ENCODE measurements at places on chromosomes 12 and 14. TPM values are rescaled to one million over a fixed set of nuclear protein-coding genes. Genes with fewer than 3 reads are reported as not detected.

CPNE6 gene
- not detected for total RNA-seq

BCAT1 gene
- 199 TPM for total RNA-seq

SEL1L gene
- 47.0 TPM for total RNA-seq

NYNRIN gene
- 10.3 TPM for total RNA-seq

C1S gene
- total RNA-seq = 2.2 TPM

BDKRB1 gene
- not detected for total RNA-seq

STON2 gene
- total RNA-seq = 24.0 TPM

ERP29 gene
- 91.1 TPM for total RNA-seq

VRTN gene
- total RNA-seq = not detected

KLRF1 gene
- not detected for total RNA-seq

IGFBP6 gene
- total RNA-seq = 0.73 TPM

CCDC175 gene
- total RNA-seq = 0.19 TPM

MAP3K9 gene
- 11.2 TPM for total RNA-seq

Data from neural crest cell (in vitro differentiated cells).